ENCODE measurements at places on chromosomes 12 and 14.

GRCh38 chr12:103671367-103671766, 84.3 kb downstream of the STAB2 start:
- DNase-seq, result no peak

- DNase-seq, result no peak
These were observed 267.3 kb downstream of the AKAP6 start for GRCh38 chr14:32596390-32596789.

DNA sequence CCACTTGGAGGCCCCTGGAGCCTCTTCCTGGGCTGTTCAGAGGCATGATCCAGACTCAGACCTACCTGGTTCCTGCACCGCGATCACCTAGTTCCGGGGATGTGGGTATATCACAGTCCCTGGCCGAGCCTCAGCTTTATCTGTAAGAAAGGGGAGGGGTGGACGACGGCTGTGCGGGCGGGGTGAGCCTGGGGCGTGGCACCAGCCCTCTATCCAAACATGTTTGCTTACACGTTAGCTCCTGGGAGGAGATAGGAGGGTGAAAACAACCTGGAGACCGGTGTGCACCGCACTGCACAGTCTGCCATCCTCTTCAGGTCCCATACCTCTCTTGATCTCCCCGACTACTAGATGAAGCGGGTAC, 1.2 kb downstream of the ANKRD9 start:
- DNase-seq, result no peak

DNA sequence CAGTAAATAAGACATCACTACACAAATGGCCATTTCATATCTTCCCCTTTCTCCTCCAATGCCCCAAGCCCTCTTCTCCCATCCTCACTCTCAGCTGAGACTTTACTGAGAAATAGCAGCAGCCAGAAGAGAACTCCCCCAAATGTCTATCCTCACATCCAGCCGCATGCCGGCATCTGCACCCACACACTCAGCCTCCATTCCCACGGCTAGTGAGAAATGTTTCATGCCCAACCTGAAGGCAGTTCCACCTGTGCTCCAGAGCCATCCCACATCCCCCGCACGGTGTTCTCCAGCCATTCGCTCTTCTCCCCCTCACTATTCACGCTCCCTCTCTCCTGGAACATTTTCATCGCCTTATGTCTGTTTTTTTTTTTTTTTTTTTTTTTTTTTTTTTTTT, 208.7 kb upstream of the DIO3 start:
- DNase-seq, result no peak

GRCh38 chr14:73143003-73143402, 6.7 kb downstream of the PSEN1 start:
- no peak for DNase-seq

- DNase-seq, result no peak
These were observed 230.8 kb downstream of the FOXN3 start for GRCh38 chr14:89185919-89186855.

DNA sequence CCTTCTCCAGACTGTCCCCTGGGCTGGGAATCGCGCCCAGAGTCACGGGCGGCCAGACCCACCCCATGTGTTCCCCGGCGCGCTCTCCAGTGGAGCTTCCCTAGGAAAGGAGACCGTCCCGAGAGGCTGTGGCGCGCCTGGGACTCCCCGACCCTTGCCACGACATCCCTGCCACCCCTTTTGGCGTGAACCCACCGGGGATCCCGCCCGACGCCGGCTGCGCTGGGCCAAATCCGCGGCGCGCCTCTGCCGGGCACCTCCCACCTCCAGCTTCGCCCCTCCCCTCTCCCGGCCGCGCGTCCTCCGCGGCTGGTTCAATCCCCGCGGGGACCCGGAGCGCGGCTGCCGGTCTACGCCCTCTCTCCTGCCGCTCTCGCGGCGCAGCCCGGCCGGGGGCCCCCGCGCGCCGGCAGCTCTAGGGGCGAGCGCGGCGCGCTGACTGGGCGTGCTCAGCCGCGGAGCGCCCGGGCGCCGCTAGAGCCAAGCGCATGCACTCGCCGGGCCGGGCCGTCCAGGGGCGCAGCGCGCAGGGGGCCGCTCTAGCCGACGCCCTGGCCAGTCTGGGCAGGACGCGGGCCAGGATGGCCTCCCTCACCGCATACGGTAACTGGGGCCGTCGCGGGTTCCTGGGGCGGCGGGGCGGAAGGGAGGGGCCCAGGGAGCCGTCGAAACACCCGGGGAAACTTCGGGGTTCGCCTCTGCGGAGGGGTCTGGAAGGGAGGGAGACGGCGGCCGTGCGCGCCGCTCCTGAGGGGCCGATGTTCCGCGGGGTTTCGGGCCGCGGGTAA, 77.4 kb upstream of the ANO4 start:
- DNase-seq, result no peak

GRCh38 chr14:32319368-32320049, 9.6 kb upstream of the AKAP6 start:
- DNase-seq, result no peak

DNA sequence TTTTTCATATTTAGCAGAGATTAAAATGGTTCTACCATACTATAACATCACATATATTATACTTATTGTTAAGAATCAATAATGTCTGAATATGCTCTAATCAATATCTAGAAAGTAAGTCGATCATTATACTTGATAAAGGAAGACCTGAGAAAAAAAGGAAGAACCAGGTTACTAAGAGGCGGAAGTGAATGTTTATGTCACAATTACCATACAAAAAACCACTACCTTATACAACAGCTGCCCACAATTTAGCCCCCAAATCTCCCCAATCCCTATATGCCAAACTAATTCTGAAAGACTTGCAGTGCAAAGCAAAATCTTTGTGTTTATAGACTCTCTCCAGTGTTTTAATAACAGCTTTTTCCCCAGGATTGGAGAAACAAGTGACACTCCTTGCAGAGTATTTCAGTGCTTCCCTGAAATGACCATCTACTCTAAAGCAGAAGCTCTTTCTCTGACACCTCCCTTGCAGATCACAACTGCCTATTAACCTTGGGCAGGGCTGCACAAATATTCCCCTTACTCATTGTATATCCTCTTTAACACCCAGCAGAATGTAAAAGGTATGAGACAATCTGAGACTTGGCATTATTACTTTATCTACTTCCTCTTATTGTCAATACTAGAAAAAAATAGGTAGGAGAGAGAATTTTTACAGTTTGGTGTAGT, 12.7 kb upstream of the SLC2A3 start:
- no peak for DNase-seq

GRCh38 chr14:99874306-99874705, 81.1 kb downstream of the EML1 start:
- no peak for DNase-seq

- no peak for DNase-seq
These were observed 26.0 kb downstream of the MAPK1IP1L start for GRCh38 chr14:55077170-55078151.

GRCh38 chr14:105151084-105151837, 17.3 kb downstream of the JAG2 start:
- DNase-seq, result no peak

DNA sequence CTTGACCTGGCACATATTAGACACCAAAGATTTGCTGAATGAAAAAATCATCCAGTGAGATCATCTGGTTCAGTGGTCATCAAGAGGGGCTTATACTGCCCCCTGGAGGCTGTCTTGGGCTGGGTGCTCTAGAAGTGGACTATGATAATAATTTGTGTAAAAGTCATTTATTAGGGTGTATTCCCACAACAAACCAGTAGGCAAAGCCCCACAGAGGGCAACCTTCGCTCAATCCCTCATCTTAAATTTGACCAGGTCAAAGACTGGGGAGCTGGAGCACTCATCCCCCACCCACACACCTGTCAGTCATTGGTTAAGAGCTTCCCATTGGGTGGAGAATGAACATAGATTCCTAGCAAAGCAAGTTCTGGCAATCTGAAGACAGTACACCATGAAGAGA, 20.0 kb upstream of the FICD start:
- DNase-seq, result no peak

DNA sequence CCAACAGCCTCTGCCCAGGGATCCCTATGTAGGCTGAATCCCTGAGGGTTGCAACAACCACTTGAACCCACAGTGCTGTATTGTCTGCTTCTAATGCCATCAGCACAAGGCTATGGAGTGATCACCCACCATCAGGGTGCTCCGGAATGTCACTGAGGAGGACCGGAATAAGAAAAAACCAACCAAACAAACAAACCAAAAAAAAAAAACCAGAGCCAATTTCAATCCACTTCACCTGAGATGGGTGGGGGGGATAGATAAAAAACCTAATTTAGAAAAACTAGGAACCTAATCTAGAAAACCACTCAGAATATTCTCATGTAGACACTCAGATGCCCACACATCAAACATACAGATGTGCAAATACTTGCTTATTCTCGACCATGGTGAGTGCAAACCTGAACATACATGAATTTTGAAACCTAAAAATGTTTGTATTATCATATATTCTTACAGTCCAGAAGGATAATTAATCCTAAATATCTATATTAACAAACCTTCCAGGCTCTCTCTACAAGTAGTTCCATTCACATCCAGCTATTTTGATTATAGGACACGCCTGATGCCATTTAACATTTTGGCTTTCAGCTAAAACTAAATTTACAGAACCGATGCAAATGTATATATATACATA, 3.7 kb downstream of the TBX5 start:
- DNase-seq, result no peak

- DNase-seq, result no peak
These were observed 120.1 kb downstream of the RGS6 start for GRCh38 chr14:72052356-72052755.

- no peak for DNase-seq
These were observed 160.0 kb downstream of the KCNA5 start for GRCh38 chr12:5203720-5204119.

DNA sequence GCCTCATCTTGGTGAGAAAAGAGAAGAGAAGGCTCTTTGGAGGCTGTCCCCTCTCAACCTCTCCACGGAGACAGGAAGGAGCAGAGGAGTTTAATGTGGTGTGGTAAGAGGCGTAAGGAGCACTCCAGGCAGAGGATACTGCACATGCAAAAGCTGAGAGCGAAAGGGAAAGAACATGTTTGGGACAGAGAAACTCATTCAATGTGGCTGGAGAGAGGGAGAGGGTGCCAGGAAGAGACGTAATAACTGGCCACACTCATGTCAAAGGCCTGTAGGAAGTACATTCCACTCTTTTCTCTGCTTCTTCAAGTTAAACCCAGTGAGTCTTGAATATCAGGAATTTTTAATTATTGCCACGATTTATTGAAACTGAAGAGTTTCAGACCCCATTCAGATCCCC, 12.0 kb downstream of the VDR start:
- no peak for DNase-seq

DNA sequence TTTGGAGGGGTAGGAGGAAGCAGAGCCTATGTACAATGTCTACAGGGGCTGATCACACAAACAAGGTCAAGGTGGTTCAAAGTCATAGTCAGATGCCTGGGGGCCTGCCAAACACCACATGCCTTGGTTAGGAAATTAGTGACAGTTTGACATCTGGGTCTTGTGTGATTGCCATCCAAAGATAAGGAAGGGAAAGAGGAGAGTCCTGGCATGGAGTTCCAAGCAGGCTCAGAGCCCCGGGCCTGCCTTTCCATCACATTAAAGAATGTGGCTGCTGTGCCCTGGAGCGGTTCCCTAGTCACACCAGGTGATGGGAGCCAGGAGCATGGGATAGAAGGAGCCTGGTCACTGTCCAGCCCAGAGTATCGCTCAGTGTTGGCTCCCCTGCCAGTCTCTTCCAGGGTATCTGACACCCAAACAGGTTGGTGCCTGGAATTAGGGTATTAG, 53.6 kb upstream of the BCL2L14 start:
- DNase-seq, result no peak

DNA sequence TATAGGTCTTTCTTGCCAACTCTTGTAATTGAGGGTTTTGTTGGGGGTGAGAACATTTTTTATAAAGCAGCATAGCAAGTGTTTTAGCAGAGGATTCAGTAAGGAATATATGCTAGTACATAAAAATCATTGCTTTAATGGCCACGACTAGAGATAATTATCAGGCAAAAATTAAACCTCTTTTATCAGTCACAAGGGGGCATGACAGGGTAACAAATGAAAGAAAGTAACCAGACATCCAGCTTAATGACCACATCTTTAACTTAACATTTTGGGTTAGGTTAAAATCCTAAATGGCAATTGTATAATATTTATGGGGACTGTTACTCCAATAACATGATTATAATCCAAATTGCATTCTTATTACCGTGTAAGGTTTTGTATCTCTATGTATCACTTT, 119.6 kb downstream of the LRRIQ1 start:
- DNase-seq, result no peak

GRCh38 chr12:97643924-97644323, 181.3 kb downstream of the RMST start:
- DNase-seq, result no peak

DNA sequence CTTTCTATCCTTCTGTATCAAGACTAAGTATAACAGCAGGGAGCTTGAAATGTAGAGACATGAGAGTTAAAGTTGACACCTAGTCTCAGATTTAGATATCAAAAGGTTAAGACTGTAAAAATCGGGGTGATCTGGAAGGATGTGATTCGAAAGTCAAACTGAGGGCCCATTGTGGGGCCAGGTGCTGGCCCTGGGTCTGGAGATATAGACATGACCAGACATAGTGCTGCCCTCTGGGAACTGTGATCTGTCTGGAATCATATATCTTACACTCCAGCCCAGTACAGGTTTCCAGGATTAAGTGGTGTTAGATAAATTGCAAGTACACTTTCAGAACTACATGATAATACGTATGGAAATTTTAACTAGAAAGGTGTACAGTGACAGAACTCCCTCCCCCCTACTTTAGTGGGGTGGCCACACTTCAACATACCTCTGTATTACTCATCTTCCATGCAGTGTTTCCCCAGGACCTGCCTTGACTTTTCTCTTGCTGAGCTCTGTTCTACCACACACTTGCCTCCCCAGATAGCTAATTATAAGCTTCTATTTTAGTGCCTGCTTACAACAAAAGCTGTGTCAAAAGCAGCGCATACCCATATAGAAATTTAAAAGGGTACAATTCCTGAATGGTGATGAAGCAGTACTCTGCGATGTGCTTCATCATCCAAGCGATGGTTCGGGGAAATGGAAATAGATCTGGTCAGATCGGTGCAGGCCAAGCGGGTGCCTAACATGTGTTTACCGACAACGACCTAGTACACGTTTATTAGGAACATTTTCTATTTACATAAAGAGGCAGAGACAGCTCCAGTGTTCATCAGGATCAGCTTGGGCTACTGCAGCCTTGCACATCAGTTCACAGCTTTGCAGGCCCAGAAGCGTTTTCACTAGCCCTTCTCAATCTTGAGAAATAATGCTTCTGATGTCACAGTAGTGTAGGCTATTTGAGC, 68.7 kb downstream of the ARF6 start:
- no peak for DNase-seq

- no peak for DNase-seq
These were observed 95.5 kb downstream of the BORCS5 start for GRCh38 chr12:12452326-12452902.

DNA sequence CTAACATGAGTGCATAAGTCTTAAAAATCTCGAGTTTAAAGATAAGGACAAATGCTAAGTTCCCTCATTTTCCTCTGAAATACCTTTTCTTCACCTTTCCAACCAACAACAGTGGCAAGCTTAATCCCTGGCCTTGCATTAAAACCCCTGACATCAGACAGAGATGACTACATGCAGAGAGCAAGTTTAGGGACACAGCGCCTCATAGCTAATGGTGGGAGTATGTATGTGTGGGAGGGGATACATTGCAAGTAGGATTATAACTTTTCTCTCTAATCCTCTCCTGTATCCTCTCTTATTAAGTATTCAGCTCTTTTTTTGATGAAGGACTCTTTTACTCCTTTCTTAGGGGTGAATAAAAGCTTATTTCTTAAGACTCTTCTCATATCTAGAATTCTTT, 547.1 kb downstream of the CCER1 start:
- no peak for DNase-seq
